D341Med (cell line): ENCODE measurements at places on chromosomes 5 and 9.

- DNase-seq = no peak
Measured at GRCh38 chr5:33129309-33129708, 311.5 kb upstream of the TARS1 start.

- no peak for DNase-seq
Measured at GRCh38 chr5:62742207-62742606, 163.6 kb downstream of the LRRC70 start.

DNA sequence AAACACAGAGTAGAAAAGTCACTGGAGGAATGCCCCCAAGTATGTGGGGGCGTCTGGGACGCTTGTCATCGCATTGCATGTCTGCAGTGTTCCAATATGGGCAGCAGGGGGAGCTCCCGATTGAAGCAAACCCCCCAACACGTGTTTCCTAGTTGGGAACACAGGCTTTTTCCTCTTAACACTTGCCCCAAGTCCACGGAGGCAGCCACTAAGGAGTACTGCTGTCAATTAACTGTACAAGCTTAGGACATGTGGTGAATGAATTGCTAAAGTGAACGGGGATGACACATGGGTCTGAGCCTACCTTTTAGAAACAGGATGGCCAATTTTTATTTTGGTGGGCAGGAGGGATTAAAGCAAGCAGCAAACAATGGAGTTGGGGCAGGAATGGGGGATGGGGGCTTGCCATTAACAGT lies 2.2 kb downstream of the GABRB2 start:
- DNase-seq = peak; percentile 73

DNA sequence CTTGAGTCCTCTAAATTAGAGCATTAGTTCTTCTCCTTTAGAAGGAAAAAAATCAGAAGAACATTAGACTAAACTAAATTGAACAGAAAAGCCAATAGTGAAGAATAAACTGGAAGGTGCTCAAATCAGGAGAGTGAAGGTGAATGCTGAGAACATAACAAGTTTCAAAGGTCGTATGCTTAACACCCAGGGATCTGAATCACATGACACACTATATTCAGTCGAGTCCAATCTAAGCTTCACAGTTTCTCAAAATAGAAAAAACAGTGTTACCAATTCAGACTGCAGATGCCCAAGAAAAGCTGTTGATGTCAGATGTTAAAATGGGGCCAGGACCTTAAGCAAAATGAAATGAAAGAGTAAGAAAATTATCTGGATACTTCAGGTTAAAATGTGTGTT lies 614.5 kb downstream of the EFNA5 start:
- DNase-seq = no peak

- DNase-seq = no peak
Measured at GRCh38 chr5:143826951-143827444, 15.0 kb downstream of the HMHB1 start.

DNA sequence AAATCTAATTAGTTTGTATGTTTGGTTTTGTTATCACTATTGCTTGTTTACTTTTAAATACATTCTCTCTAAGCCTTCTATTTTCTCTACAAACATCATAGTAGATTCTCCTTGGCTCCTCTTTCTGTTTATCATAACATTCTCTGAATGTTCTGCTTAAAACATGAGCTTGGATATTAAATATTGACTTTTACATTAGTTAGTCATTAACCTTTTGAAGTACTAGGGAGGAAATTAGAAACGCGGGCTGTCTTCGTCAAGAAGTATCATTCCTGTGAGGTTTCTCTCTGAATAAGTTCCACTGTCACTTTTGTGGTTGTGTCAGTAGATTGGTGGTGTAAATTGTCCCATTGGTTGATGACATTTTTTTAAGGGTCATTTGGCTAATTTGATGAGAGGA lies 821.5 kb downstream of the EFNA5 start:
- no peak for DNase-seq

DNA sequence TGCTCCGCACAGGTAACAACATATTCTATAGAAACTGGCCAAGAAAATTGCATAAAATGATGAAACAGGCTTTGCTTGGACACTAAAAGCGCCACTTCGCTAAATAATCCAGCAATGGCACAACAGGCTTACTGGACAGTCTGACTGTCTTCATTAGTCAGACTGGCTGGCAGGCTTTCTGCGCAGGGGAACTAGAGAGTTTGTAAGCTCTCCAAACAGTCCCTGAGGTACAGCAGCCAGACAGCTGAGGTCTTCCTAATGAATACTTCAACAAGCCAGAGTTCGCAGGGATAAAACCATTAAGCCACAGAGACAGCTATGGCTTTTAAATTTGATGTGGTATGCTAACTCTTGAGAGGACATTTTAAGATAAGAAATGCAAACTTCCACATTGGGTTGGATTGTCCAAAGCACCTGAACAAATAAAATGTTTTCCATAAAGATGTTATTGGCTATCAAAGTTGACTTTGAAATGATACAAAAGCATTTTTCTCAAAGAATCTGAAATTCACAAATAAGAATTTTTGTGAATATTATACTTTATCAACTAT lies 20.7 kb downstream of the PLK2 start:
- no peak for DNase-seq

DNA sequence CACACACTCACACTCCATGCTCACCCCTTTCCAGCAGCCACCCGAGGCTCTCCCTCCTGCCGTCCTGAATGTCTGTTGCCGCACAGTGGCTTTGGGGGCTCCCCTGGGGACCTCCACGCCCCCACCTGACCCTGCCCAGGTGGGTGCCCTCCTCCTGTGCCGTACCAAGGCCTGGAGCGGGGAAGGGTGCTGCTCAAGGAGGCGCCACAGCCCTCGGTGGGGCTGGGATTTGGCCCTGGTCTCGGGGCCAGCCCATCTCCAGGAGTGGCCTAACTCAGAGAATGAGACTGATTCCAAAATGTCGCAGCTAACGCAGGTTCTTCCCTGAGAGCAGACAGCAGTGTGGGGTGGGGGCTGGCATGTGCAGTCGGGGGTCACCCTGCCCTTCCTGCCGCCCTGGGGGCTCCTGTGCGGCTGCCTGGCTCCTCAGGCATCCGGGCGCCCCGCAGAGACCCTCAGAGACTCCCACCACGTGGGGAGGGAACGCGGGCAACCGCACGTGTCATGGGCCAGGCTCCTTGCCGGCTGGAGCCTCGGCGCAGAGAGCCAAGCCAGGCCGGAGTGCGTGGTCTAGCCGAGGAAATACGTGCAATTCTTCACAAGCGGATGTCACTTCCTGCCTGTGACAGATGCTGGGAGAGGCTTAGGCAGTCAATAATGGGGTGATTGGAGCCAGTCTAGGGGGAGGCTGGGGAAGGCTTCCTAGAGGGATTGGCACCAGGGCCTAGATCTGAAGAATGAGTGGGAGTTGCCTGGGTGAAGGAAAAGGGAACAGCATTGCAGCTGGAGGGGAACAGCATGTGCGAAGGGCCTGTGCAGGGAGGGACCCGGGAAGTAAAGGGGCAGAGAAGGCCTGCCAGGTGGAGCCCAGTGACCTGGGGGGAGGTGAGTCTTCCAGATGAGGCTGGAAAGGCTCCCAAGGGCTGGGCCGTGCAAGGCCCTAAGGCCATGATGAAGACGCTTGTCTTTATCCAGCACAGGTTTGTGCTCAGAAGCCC lies 44.1 kb downstream of the C9orf50 start:
- DNase-seq = no peak

DNA sequence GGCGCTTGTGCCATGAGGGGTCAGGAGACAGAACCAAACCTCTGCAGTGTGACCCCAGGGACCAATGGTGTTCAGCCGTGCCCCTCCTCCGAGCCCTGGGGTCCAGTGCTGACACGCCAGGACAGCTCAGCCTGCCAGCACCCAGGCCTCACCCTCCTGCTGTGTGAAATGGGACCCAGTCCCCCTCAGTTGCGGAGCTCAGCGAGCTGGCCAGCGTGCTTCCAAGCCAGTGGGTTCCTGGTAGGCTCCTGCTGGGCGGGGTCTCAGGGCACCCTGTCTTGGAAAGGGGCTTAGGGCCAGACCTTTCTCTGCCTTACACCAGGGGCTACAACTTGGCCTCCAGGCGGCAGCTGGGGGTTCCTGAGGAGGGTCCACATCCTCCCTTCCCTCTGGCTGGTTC lies 4.4 kb downstream of the RNF44 start:
- DNase-seq = peak; percentile 18

DNA sequence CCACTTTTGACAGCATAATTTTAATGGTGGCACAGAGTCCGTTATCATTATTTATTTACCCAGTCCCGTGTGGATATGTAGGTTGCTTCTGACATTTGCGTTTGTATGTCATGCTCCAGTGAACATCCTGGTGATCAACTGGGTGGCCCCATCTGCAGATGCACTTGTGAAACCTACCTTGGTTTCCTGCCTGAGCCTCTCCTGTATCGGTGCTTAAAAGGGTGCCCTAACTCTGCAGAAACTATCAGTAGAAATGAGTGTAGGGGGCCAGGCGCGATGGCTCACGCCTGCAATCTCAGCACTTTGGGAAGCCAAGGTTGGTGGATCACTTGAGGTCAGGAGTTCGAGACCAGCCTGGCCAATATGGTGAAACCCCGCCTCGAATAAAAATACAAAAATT lies 92.1 kb upstream of the IER5L start:
- DNase-seq = no peak

DNA sequence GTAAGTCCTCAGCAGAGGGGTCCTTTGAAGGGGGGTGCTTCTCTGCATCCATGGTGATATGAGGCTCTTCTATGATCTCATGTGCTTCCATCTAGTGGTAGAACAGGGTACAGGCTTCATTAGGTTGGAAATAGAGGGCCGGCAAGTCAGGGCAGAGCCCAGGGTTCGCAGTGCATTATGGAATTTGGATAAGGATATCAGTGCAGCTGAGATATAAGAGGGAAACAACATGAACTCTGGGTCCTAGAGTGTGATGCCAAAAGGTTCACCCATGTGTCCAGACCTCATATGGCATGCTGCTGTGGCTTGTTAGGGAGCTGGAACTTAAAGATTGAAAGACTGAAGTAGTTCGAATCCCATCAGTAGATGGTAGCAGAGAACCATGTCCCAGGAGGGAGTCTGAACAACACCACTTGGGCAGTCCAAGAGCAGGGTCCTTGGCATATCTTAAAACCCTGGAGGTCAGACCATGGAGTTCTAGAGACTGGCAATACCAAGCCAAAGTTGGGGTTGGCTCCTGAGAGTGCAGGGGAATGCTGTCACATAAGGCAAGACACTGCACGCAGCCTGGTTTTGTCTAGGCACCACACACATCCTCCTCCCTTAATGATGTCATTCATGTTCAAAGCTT lies 2.3 kb downstream of the FAM221B start:
- DNase-seq = peak; percentile 67

- no peak for DNase-seq
Measured at GRCh38 chr9:133154097-133154989, 9.4 kb downstream of the GBGT1 start.
